D341Med (cell line): ENCODE measurements at places on chromosomes 1 and 21.

GRCh38 chr1:66767626-66768025, 15.4 kb downstream of the DYNLT5 start:
- no peak for DNase-seq

- no peak for DNase-seq
Observed at GRCh38 chr1:31241321-31241720, 1.6 kb upstream of the NKAIN1 start.

DNA sequence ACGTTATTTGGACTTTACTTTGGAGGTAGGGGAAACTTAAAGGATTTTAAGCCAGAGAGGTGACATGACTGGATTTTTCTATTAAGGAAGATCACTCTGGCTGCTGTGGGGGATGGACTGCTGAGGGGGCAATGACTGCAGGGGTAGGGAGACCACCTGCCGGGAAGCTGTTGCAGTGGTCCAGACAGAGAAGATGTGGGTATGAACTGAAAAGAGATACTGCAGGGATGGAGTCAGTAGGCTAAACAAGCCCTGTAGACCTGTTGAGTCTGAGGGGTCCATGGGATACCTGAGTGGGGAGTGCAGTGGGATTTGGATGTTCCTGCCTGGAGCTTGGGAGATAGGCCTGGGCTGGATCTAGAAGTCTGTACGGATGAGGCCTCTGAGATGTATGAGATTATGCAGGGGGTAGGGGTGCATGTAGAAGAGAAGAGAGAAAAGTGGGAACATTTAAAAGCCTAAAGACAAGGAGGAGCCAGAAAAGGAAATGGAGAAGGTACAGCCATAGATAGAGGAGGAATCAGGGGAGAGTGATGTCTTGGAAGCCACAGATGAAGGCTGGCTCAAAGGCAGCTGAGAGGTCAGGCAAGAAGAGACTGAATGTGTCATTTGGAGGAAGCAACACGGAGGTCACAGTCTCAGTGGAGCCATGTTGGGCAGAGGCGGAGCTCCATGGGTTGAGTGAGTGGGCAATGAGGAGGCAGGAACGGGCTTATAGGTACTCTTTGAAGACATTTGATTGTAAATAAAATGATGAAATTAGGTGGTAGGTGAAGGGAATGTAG, 25.9 kb upstream of the KCNA2 start:
- no peak for DNase-seq

- DNase-seq: no peak
Observed at GRCh38 chr1:97044159-97044760, 322.7 kb downstream of the PTBP2 start.

- no peak for DNase-seq
Observed at GRCh38 chr21:17359781-17360180, 153.1 kb upstream of the CXADR start.

DNA sequence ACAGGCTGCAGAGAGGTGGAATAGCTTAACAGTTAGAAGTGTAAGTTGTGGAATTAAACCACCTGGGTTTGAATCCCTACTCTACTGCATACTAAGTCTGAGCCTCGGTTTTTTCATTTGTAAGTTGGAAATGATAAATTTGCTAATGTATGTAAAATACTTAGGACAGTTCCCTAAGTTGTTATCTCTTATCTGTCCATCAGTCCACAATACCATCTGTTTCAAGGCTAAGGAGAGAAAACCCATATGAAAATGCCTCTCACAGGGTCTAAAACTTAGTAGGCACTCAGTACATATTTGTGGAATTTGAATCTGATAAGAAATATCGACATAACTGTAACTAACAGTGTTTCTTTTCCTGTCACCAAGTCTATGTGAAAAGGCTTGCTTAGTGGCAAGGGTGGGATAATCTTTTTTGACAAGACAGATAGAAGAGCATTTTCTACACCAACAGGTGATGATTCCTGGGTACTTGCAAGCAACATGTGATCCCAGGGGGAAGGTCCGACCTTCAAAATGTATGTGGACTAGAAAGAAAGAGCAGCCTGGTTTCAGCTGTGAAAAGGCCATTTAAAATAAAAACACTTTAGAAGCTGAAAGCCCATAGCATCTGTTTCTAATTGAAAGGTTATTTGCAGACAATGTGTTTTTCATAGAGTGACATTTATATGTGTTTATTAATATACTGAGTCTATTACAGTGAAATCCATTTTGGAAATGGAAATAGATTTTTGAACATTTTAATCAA, 202.9 kb downstream of the HHAT start:
- DNase-seq: no peak

DNA sequence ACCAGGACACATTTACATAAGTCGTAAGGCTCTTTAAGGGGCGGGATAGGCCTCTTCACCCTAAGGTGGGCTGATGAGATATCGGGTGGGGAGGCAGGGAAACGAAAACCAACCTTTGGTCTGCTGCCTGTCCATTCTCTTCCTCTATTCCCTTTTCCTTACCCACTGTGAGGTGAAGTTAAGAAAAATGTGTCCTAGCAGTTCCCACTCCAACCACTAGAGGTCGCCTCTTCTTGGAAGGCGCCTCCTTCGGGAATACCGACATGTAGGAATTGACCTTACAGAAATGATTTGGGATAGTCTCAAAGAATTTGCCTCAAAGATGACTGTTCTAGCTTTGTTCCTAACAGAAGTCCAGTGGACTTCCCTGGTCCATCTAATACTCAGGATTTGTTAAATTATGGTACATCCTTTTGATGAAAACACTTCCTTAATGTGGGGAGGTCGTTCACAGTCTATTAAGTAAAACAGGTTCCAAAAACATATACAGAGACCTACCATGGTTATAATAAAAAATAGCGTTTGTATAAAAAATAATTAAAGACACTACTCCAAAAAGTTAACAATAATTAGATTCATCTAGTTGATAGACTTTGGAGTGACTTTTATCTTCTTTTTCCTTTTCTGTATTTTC, 14.1 kb downstream of the AZIN2 start:
- peak; percentile 63 for DNase-seq

DNA sequence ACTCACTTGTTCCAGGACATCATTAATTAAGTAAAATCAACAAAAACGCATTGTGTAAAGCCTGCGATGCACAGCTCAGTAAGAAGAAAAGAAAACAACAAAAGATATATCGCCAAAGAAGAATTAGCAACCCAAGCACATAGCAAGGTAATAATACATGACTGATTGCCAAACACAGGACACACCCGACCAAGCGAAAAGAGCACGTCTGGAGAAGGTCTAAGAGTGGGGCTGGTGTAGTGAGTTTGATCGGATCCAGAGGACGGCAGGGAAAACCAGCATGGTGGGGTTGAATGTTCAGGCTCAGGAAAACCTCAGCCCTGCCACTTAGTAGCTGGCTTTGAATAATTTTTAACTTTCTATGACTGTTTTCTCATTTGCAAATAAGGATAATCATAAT, 69.8 kb downstream of the JAK1 start:
- no peak for DNase-seq

DNA sequence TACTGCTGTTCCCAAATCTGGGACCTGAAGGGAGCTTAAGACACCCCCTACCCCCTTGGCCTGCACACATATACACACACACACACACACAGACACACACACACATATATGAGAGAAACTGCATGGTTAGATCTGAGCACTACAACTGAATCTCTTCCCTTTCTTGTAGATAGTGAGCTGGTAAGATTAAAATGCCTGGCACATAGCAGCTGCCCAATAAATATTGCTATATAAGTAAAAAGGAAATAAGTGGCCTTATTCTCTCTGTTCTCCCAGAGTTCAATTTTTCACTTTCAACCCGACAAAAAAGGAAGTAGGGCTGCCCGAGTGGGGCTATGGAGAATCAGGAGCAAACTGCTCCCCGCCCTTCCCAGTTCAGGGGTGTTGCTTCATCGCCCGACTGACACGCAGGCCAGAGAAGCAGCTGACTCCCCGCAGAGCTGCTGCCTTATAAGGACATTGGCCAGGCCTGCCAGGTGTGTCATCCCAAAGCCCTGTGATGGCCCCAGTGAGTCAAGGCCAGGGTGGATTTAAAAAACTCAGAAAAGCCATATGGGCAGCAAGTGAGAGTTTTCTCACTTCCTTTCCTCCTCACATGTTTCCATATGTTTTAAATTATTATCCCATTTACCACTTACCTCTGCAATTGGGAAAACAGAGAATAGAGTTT, 106.5 kb upstream of the SLC44A3 start:
- no peak for DNase-seq

DNA sequence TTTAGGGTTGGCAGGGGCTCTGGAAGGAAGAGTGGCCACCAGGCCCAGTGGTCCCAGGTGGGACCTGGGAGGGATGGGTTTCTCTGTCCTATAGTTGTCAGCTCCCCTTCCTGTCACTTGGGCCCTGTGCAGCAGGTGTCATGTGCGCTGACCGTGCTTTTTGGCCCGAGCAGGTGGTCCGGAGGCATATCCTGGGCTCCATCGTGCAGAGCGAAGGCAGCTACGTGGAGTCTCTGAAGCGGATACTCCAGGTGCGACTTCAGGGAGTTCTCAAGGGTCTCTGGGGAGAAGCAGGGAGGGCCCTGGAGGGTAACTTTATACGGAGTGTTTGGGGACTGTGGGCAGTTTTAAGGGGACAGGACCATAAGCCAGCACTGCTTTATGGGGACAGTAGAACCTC, 82.2 kb downstream of the ARHGEF10L start:
- DNase-seq: no peak

DNA sequence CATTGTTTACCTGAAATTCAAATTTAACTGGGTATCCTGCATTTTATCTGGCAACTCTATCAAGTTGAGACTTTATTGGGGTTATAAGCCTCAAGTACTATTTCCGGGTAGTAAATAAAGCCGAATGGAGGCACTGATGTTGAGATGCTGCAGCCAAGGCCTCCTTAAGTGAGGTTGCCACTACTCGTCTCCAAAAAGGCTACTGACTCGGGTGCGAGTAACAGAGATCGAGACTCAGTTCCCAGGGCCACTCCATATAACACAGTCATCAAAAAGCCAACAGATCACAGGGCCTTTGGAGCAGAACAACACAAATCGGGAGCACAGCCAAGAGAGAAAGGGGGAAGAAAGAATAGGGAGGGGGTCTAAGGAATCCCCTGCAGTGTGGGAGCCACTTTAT, 524 bp downstream of the COPA start:
- no peak for DNase-seq

- no peak for DNase-seq
Observed at GRCh38 chr1:176669782-176670181, 206.8 kb downstream of the PAPPA2 start.

DNA sequence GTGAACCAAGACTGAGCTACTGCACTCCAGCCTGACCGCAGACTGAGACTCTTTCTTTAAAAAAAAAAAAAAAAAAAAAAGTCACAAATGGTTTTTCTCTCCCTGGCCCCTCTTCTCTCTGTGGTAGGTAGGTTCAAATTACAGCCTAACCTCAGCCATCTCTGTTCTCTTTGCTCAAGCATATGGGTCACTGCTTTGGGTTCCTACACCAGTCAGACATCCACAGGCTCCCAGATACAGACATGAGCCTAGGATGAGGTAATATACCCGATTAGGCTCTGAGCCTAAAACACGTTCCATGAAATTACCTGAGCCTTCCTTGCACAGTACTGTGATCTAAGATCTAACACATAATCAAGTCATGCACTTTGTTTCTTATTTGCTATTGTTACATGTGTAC, 90.5 kb upstream of the JAK1 start:
- DNase-seq: no peak

DNA sequence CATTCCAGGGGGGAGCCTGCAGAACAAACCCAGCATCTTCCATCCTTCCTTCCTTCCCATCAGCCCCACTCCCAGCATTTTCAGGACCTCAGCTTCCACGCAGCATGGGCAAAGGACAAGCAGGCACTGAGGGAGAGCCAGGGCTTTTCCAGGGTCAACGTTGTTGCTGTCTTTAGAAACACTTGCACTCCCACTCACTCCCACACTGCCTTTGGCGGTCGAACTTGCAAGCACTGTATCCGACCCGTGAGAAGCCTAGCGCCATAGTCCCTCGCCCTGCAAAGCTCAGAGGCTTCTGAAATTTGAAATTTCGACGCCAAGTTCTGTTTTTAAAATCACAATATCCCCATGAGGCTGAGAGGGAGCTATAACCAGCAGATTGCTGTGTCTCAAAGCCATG, 47.4 kb downstream of the KCNAB2 start:
- DNase-seq: no peak

GRCh38 chr1:119266858-119267257, 101.7 kb upstream of the HAO2 start:
- DNase-seq: no peak

DNA sequence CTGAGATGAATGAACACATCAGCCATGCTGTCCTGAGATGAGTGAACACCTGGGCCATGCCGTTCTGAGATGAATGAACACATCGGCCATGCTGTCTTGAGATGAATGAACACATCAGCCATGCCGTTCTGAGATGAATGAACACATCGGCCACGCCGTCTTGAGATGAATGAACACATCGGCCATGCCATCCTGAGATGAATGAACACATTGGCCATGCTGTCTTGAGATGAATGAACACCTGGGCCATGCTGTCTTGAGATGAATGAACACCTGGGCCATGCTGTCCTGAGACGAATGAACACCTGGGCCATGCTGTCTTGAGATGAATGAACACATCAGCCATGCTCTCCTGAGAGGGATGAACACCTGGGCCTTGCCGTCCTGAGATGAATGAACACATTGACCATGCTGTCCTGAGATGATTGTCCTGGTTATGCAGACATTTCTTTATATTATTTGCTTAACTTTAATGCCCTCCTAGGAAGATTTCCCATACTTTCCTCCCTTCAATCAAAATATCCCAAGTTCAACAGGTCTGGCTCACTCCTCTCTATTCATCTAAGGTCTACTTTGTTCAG, 48.6 kb upstream of the COL6A1 start:
- no peak for DNase-seq

DNA sequence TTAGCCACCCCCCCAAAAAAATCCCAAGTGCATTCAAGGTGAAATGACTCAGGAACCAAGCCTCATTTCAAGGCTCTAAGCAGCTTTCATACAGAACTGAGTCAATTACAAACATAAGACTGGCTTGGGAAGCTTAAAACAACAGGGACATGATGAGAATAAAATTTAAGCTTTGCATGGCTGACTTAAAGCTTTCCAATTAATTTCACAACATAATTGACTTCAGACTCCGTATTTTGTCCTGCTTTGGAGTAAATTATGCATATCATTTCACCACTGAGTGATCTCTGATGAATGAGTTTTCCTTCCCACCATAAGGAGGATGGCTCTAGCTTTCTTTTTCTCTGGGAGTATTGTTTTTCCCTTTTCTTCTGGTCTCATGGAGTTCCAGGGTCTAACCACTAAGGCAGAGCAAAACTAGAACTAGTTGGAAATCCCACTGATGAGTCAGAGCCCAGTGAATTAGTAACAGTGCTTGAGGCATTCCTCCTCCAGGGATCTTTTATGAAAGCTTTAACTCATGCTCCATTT, 72.8 kb downstream of the XCL2 start:
- DNase-seq: no peak

GRCh38 chr1:73701826-73702225, 496.1 kb downstream of the LRRIQ3 start:
- no peak for DNase-seq

GRCh38 chr1:2115702-2116341, 65.6 kb downstream of the PRKCZ start:
- DNase-seq: no peak
